ENCODE measurements at places on chromosomes 11 and 22.

- DNase-seq: no peak
Measured at GRCh38 chr22:48240148-48240934, 1477.9 kb downstream of the TBC1D22A start.

DNA sequence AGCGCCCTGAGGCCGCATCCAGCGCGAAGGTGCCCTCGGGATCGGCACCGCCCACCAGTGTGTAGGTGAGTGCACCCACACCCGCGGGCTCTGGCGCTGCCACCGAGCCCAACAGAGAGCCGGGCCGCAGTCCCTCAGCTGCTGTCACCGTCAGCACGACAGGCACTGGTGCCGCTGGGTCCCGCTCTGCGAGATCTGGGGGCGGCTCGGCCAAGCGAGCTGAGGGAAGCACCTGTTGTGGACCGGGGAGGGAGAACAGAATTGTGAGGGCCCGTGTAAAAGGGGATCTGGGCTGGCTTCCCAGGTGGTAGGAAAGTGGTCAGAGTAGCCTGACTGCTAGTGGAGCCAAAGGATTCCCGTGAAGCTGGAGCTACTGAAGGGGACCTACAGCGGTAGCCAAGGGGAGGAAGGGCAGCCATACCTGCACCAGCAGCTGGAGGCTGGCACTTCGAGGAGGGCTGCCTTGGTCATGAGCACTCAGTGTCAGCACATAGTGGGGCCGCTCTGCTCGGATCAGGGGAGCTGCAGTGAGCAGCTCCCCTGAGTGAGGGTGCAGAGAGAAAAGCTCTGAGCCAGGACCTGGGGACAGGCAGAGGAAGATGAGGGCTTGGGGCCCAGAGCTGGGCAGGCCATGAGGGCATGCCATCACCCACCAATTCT lies 11.5 kb upstream of the TPP1 start:
- no peak for DNase-seq

GRCh38 chr11:6992457-6993417 lies 27.4 kb downstream of the ZNF214 start:
- no peak for DNase-seq

- DNase-seq: peak; percentile 69
Measured at GRCh38 chr11:34926101-34926830, 9.8 kb downstream of the PDHX start.

DNA sequence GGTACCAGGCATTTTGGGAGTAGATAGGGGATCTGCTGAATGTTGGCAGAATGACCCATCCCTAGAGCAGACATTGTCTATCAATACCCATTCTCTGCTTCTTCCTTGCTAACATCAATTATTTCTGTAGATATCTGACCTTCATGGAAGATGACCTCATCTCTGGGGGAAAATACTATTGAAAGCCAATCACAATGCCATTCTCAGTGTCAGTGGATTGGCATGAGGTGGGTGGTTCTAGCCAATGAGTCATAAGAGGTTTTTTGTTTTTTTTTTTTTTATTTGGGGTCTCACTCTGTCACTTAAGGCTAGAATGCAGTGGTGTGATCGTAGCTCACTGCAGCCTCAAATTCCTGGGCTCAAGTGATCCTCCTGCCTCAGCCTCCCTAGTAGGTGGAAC lies 42.5 kb downstream of the SNX19 start:
- no peak for DNase-seq

GRCh38 chr22:39013942-39014722 lies at the start of gene APOBEC3C:
Gene APOBEC3C (plus strand): TSS chr22:39014257. CDS start chr22:39014363, 106 bp downstream.
- DNase-seq: peak; percentile 85

DNA sequence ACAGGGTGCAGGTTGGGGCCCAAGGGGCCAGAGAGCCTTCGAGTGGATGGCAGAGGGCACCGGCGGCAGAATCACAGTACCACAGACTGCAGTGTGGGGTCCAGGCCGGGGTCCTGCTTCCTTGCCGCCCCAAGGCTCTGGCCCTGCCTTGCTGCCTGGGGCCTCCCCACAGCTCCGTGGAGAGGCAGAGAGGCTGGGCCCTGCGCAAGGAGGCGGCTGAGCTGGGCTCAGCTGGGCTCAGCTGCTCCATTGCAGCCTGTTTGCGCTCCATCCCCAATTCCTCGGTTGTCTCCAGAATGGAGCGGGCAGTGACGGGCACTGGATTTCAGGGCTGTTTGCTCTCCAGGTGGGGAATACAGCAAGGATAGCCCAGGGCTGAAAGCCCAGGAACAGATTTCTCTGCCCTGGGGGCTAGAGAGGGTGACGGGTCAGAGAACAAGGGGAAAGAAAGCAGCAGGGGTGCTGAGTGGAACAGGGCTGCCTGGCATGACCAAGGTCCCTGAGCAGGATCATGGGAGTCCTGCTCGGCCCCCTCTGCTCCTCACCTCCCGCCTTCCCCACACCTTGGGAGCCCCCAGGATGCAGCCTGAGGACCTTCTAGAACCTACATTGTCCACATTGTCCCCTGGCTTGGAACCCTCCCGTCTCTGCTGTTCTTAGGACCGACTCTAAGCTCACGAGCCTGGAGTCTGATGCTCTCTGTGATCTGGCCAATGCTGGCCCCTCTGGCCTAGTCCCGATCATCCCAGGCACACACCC lies 18.9 kb downstream of the MRGPRG start:
- no peak for DNase-seq

- no peak for DNase-seq
Measured at GRCh38 chr22:20577549-20577975, 70.2 kb downstream of the MED15 start.

- no peak for DNase-seq
Measured at GRCh38 chr11:102177974-102178631, 67.9 kb downstream of the YAP1 start.

GRCh38 chr11:2466869-2467694 lies 22.3 kb downstream of the KCNQ1 start:
- DNase-seq: peak; percentile 72

DNA sequence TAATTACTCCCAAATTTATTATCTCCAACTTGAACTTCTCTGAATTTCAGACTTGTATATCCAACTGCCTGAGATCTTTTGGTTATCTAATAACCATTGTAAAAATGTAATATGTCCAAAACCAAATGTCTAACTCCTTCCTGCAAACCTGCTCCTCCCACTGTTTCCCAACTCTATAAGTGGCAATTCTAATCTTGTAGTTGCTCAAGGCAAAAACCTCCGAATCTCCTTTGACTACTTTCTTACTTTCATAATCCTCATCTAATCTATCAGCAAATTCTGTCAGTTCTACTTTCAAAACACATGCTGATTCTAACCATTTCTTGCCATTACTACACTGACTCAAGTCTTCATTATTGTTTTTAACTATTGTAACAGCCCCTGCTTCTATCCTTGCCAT lies 55.7 kb downstream of the FAM168A start:
- no peak for DNase-seq

- DNase-seq: no peak
Measured at GRCh38 chr22:42958937-42959336, 56.0 kb downstream of the PACSIN2 start.

- DNase-seq: peak; percentile 52
Measured at GRCh38 chr11:62601122-62601371, 618 bp downstream of the MTA2 start.

DNA sequence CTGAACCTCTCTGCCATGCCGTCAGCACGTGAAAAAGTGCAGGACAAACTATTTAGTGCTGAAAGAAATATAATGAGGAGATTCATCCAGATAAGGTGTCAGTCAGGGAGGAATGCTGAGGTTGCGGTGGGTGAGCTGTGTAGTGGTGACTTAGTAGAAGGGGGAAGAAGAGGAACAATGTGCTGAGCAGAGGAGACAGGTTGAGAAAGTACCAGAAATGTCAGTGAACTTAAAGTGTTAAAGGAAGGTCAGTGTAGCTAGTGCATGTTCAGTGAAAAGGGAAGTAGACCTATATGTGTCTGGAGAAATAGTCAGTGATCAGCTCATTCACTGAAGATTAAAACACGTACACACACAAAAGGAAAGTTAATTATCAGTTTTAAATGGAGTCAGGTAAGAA lies 237.6 kb upstream of the CCDC179 start:
- DNase-seq: no peak

DNA sequence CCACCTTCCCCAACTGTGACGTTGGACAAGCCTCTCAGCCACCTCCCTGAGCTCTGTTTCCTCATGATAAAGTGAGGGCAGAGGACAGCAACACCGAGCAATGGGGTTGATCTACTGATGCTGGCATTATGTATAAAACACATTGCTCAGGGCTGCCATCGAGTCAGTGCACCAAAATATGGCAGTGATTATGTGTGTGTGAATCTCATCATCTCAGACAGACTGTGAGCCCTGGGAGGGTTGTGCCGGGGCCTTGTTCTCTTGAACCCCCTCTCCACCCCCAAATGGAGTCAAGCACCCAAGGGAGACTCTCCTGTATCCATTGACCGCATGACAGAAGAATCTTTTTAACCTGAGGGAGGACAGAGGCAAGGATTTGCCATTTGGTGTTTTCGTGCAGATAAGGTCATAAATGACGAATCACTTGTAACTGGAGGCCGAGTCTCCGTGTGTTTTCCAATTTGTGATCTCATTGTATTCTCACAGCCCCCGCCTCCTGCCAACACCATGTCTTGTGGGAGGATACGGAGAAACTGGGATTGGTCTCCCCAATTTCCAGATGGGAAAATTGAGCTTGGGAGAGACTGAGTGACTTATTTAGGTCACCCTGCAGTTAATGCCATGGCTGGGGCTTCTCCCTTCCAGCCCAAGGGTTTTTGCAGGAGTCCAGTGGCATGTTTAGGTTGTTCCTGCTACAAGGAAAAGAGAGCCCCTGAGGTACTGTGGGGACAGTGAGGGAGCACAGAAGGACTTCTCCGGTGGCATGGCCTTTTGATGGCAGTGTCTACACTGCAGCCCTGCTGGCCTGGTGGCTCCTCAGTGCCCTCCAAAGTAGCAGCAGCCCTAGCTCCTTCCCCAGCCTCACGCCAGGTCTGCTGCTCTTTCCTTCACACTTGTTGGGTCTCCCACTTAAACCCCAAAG lies 52.4 kb downstream of the CHRDL2 start:
- no peak for DNase-seq

GRCh38 chr22:49727191-49727880 lies 100.3 kb downstream of the BRD1 start:
- DNase-seq: no peak

DNA sequence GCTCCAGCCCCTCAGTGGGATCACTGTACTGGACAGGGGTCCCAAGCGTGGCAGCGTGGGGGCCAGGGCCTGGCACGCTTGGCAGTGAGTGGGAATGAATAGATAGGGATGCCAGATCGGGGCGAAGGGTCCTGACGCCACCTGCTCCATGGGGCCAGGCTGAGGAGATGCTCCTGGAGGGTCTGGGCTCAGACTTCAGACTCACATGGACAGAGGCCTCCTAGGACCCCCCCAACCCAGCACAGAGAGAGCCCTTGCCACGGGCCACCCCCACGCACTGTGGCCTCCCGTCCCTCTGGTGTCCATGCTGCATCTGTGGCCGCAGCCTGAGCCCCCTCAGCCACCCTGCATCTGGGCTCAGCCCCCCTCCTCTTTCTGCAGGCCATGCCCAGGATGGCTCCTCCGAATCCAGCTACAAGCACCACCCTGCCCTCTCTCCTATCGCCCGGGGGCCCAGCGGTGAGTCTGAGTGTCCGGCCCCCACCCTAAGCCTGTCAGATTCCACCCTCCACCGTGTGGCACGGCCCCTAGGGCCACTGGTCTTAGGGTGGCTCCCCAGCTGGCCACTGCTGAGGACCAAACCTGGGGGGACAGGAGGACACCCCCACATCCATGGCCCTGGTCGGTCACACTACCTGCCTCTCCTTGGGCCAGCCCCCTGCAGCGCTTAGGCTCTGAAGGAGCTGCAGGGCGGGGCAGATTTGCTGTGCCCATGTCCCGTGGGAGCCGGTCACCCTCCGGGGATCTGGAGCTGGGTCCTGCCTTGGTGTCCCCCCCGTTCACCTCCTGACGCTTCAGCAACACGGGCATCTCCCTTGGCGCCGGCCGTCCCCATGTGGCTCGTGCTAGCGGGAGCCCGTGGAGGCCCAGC lies 2.7 kb downstream of the MUC5AC start:
- DNase-seq: no peak

- DNase-seq: no peak
Measured at GRCh38 chr11:72582206-72583176, 91.7 kb downstream of the PDE2A start.

GRCh38 chr11:32962016-32962415 lies 53.7 kb upstream of the DEPDC7 start:
- DNase-seq: no peak
